ENCODE measurements at places on chromosomes 12 and 14. TPM values are rescaled to one million over a fixed set of nuclear protein-coding genes. Genes with fewer than 3 reads are reported as not detected.

KRT73 gene
- not detected for total RNA-seq

ERC1 gene
- 86.8 TPM for total RNA-seq

ACVRL1 gene
- total RNA-seq = not detected

CD69 gene
- not detected for total RNA-seq

PLD4 gene
- not detected for total RNA-seq

GPD1 gene
- 0.37 TPM for total RNA-seq

LYSET gene
- 14.3 TPM for total RNA-seq

AKAP5 gene
- total RNA-seq = 0.14 TPM

FOXG1 gene
- not detected for total RNA-seq

ULK1 gene
- total RNA-seq = 28.2 TPM

GLIPR1L1 gene
- not detected for total RNA-seq

MGAT4C gene
- not detected for total RNA-seq

NRXN3 gene
- total RNA-seq = not detected

SUSD6 gene
- total RNA-seq = 27.7 TPM

BEST3 gene
- 0.56 TPM for total RNA-seq

ITGB7 gene
- total RNA-seq = 1.0 TPM

DNAH10 gene
- total RNA-seq = 0.22 TPM

ADAMTS20 gene
- not detected for total RNA-seq

TAS2R30 gene
- total RNA-seq = 2.1 TPM

FBRSL1 gene
- 47.4 TPM for total RNA-seq

CYP27B1 gene
- total RNA-seq = 27.5 TPM

TCL1B gene
- total RNA-seq = not detected

GRCh38 chr12:31669020-31669419, 9.5 kb downstream of the ETFBKMT start:
- DNase-seq = no peak

GRCh38 chr12:124277394-124278241, 17.3 kb upstream of the RFLNA start:
- no peak for DNase-seq

GRCh38 chr14:64937821-64938193, 4.7 kb downstream of the GPX2 start:
- DNase-seq = peak; percentile 16

DNA sequence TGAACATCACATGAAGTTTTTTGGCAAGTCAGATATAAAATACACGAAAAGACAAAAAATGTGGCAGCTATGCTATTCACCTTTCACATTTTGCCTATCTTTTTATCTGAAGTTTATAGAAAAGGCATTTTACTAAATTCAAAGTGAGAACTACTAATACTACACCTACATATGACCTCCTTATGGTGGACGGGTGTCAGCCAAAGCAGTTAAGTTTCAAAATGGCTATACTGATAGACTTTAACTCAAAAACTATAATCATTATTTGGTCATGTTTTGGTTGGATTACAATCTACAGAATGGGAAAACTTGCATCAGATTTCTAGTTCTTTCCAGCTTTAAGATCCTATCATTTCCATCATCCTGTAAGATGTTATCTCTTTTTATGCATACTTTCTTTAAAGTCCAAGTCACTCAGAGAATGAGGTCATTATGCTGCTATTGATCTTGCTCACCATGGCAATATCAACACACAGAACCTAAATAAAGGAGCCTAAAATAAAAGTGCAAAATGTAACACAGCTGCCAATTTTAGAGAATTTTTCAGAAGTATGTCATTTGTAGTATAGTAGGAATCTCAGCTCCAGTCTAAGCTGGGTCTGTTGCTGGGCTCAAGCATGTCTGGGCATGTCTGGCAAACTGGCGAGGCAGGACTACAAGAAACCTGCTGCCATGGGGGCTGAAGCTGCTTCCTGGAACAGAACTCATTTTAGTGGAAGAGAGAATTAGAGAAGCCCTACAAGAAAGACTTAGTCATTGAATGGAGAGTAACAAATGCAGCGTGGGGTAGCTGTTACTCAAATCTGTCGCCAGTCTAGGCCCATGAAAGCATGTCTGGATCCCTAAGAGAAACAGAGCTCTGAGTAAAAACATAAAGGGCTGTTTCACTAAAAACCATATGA, 7.6 kb upstream of the AEBP2 start:
- peak; percentile 82 for DNase-seq

- DNase-seq = no peak
Measured at GRCh38 chr12:39072658-39073057, 167.3 kb upstream of the CPNE8 start.

GRCh38 chr14:58362798-58363412, 32.8 kb upstream of the TOMM20L start:
- DNase-seq = peak; percentile 49

DNA sequence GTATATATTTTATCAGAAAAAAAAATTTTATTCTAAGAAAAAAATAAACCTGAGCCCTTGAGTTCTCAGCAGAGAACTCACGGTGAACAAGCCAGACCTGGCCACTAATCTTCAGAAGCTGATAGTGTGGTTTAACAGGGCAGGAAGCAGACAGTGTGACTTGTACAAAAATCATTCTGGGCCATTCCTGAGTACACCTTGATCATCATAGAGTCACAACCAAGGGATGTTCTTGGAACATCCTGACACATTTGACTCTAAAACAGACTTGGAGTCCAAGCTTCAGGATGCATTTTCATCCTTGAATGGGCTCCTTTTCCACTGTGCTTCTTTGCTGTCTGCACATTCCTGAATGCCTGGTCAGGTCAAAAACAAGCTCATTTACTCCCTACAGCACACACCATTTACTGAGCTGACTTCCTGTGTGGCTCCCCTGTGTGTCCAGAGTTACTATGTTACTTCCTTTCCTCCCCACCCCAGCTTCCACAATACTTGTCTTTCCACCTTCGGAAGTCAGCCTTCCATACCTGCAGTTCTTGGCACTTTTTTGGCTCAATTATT, 112.0 kb downstream of the ANO6 start:
- DNase-seq = no peak

DNA sequence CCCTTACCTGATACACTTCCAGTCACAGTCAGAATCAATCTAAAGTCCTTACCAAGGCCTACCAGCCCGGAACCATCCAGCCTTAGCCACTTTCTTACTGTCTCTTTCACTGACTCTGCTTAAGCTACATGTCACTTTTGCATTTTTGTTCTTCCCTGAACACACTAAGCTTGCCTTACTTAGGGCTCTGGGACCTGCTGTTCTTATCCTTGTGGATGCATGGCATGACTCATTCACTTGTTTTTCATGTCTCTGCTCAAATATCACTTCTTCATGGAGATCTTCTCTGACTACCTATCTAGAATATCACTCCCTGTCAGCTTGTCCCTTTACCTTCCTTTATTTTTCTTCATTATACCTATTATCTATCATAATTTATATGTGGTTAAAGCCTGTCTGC, 65.6 kb upstream of the ZDHHC17 start:
- DNase-seq = peak; percentile 14

GRCh38 chr14:79294499-79294898, 916.8 kb downstream of the DIO2 start:
- no peak for DNase-seq

- DNase-seq = peak; percentile 4
Measured at GRCh38 chr12:111201036-111201435, 167.9 kb downstream of the PHETA1 start.

- DNase-seq = no peak
Measured at GRCh38 chr14:26685401-26685800, 87.6 kb upstream of the NOVA1 start.

GRCh38 chr14:83779266-83779665, 1750.7 kb upstream of the FLRT2 start:
- DNase-seq = peak; percentile 42

GRCh38 chr12:39275846-39276245, 167.1 kb downstream of the KIF21A start:
- no peak for DNase-seq

DNA sequence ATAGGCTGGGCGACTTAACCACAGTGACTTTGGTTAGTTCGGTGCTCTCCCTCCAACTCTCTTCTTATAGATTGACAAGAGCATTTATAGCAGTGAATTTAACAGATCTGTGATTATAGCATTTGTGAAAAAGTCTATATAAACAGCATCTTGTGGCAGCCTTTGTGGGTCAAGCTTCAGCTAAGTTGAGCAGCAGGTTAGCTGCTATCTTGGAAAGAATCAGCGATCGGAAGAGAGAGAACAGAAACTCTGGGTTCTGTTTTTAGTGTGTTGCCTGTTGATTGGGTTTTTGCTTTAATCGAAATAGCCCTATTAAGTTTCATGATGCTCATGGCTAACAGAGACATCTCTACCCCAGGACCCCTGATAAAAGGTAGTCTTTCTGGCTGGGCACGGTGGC, 20.2 kb downstream of the EVL start:
- no peak for DNase-seq

GRCh38 chr14:102103062-102103695, 16.3 kb upstream of the HSP90AA1 start:
- DNase-seq = no peak

DNA sequence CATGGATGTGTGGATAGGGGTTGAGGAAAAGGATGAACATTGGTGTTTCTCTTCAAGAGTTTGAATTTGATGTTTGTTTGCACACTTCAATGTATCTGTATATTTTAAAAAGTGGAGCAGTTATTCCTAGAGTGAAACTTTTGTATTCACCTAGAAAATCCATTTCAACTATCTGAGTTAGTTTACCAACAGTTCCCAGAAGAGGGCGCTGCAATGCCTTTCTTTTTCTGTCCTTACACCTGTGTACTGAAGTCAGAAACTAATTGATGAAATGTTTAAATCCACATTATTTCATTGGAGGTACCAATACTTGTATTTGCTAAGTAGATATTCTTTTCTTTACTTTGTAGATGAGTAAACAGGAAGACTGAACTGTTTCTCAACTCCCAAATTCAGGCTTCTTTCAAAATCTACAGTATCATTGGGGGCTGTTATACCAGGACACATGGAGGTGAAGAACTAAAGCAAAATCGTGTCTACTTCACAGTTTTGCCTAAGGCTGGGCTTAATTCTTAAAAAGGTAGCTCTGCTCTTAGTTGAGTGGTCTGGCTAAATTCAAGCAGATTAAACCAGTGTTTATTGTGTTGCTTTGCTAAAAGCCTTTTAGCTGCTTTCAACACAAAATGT, 26.6 kb upstream of the KLRB1 start:
- DNase-seq = peak; percentile 79

GRCh38 chr12:51620448-51620847, 29.4 kb downstream of the SCN8A start:
- DNase-seq = no peak

GRCh38 chr12:13154027-13154538, 42.4 kb upstream of the EMP1 start:
- peak; percentile 47 for DNase-seq

GRCh38 chr12:73769337-73769736, 768.3 kb upstream of the ATXN7L3B start:
- no peak for DNase-seq

GRCh38 chr12:6430124-6430989, 14.4 kb upstream of the CD27 start:
- peak; percentile 99 for DNase-seq

DNA sequence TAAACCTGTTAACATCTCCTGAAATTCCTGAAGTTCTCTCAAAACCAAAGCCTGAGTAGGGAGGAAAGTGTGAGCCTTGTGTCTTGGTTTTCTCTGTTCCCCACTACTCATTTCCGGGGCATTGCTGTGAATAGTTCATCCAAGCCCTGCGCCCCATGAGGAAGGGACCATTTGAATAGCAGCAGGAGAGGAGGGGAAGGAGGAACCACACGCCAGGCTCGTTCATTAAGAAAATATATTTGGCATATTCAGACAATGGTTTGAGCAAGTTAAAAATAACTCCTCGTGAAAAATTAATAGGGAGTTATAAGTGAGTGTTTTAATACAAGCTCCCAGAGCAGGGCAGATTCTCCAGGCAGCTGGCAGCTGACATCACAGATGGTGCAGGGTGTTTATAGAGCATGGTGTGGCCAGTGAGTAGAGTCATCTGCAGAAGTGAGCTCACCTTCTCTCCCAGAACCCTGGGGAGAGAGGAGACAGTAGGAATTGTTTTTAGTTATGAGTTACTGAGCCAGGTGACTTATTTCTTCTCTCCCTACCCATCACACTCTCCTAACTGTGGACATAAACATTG, 29.5 kb upstream of the CISTR start:
- DNase-seq = no peak

DNA sequence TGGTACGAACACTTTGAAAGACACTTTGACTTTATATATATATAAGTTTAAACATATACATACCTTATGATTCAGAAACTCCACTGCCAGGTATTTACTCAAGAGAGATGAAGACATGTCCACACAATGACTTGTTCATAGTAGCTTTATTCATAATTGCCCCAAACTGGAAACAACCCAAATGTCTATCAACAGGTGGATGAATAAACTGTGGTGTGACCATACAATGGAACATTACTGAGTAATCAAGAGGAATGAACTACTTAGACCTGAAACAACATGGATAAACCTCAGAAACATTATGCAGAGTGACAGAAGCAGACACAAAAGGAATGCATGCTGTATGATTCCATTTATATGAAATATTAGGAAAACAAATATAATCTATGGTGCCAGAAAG, 71.1 kb downstream of the PPP1R36 start:
- peak; percentile 55 for DNase-seq

DNA sequence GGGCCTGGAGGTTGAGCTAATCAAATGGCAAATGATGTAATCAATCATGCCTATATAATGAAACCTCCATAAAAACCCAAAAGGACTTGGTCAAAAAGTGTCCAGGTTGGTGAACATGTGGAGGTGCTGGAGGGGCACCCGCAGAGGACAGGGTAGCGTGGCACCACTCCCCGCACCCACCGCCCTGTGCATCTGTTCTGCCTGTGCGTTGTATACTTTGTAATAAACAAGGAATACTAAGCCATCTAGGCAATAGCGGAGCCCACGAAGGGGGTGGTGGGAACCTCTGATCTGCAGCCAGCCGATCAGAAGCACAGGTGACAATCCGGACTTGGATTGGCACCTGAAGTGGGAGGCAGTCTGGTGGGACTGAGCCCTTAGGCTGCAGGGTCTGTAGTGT, 75.8 kb upstream of the GPR68 start:
- DNase-seq = no peak

- DNase-seq = no peak
Measured at GRCh38 chr14:36315159-36315853, 5.1 kb downstream of the MBIP start.

GRCh38 chr12:49345051-49345824, 1.4 kb upstream of the DNAJC22 start:
- no peak for DNase-seq

DNA sequence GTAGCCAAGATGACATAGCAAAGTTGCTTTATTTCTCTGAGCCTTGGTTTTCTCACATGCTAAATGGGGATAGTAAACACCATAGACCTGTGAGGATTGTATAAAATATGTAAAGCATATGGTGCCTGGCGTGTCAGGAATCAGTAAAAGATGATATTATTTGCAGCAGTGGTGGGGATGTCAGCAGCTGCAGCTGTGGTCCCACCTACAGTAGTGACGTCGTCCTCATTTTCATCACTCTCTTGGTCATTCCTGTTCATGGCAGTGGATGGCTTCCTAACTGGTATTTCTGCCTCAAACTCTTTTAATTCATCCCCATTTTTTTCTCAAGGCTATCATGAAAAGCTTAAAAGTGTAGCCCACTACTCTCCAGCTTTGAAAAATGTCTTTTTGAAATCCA, 12.1 kb downstream of the BMAL2 start:
- no peak for DNase-seq
